ENCODE measurements at places on chromosomes 6 and 20.

GRCh38 chr6:36779227-36779626 is 60.0 kb downstream of the CPNE5 start:
- DNase-seq, result no peak

DNA sequence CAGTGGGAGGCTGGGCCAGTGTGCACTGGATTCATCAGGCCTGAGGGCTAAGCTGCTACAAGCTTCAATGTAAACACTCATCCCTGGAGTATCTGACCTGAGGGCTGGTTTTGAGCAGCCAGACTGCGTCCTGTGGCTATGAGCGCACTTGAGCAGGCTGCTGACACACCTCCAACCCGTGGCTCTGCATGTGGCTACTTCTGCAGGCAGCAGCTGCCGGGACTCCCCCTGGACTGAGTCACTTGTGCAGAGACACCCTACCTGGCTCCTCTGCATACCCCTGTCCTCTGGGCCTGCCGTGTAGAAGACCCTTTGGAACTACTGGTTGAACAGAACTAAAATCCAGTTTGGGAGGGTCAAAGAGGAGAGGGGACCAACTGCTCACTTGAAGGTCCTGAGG is 172.0 kb downstream of the SCP2D1 start:
- DNase-seq, result peak; percentile 11

DNA sequence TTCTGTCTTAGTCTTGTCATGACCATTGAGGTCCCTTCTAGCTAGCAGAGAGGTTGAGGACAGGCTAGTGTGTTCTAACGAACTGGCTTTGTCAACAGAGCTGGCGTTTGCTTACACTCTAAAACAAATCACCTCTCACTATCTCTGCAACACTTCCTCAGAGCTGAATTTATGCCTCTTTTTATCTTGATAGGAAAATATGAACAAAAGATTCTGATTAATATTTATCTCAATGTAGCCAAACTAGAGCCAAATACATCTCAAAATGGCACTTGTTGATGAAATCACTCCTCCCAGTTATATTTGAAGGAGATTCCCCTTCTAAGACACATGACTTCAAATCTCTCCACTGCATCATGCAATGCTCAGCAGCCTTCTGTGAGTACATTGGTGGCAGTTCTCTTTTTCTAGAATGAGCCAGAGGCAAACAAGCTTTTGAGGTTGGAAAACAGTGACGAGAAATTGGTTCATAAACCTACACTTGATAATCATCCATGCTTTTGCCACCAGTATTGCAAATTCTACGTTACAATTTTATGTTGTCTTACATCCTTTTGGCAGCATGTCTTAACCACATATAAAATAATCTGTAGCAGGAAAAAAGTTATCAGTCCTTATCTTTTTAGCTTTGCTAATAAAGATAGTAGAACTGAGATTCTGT is 615.7 kb upstream of the CITED2 start:
- no peak for DNase-seq

DNA sequence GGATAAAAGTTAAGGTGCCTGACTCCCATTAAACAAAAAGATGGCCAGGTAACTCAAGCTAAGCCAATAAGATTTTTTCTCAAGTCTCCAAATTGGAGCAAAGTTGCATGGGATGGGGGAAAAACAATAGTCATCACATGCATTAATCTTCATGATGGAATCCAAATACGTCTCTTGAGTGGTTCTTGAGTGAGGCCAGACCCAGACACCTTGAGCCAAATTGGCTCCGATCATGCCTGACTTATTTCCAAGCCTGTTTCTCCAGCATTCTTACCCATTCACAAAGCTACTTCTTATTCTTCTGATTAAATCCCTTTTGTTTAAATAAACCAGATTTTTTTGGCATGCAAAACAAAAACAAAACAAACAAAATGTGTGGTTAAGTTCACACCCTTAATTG is 420.3 kb upstream of the NRSN1 start:
- no peak for DNase-seq

- DNase-seq, result no peak
Observed at GRCh38 chr6:167944130-167944529, 53.3 kb upstream of the KIF25 start.

GRCh38 chr6:110476046-110476849 is at the start of gene SLC22A16:
TSS of gene SLC22A16 (minus strand) at chr6:110476613. CDS start at chr6:110476574, 39 bp downstream.
- DNase-seq, result no peak

GRCh38 chr6:170449835-170450753 is 103.0 kb downstream of the PSMB1 start:
- DNase-seq, result no peak

DNA sequence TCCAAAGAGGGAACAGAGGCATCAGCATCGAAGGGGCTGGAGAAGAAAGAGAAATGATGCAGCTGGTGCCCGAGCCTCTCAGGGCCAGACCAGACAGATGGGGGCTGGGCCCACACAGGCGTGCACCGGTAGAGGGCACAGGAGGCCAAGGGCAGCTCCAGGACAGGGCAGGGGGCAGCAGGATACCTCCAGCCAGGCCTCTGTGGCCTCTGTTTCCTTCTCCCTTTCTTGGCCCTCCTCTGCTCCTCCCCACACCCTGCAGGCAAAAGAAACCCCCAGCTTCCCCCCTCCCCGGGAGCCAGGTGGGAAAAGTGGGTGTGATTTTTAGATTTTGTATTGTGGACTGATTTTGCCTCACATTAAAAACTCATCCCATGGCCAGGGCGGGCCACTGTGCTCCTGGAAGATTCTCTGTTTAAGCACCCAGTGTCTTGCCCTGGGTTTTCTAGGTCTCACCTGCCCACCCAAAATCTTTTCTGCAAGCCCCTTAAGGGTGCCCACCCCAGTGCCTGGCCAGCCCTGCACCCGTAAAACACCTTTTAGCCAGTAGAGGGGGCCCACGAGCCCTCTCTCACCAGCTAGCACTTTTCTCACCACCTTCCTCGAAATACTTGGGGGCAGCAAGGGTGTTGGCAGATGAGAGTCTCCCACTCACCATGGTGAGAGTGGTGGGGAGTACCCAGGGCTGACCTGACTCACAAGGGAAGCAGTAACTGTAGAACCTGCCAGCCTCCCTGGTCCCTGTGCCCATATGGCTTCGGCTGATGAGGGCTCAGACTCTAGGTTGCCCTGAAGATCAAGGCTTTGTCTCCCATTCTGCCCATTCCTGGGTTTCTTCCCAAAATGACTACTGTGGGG is 35.7 kb upstream of the ID1 start:
- peak; percentile 73 for DNase-seq

- no peak for DNase-seq
Observed at GRCh38 chr6:30149858-30150550, 11.0 kb downstream of the TRIM10 start.

DNA sequence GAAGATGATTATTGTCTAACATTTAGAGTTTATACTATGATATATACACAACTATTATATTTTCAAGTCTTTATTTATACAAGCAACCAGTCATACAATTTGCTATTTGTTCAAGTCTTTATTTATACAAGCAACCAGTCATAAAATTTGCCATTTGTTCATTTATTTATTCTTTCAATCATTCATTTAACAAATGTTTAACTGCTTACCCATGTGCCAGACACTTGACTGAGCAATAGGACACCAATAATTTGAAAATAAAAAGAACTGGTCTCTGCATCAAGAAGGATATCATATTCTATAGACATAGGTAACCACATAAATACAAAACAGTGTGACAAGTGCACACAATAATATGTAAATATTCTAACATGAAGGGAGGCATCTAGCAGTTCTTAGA is 20.3 kb downstream of the GRIK2 start:
- DNase-seq, result no peak

DNA sequence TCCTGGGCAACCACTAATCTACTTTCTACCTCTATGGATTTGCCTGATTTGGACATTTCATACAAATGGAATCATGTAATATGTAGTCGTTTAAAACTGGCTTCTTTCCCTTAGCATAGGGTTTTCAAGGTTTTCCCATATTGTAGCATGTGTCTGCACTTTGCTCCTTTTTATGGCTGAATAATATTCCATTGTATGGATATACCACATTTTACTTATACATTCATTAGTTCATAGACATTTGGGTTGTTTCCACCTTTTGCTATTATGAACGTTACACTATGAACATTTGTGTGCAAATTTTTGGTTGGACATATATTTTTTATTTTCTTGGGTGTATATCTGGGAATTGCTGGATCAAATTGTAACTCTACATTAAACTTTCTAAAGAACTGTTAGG is 600.4 kb upstream of the NOX3 start:
- no peak for DNase-seq

- no peak for DNase-seq
Observed at GRCh38 chr20:42173440-42173839, 555.3 kb upstream of the CHD6 start.

- DNase-seq, result no peak
Observed at GRCh38 chr6:147170269-147170668, 33.9 kb upstream of the STXBP5 start.

GRCh38 chr6:113691260-113691656 is 165.9 kb upstream of the MARCKS start:
- DNase-seq, result no peak

DNA sequence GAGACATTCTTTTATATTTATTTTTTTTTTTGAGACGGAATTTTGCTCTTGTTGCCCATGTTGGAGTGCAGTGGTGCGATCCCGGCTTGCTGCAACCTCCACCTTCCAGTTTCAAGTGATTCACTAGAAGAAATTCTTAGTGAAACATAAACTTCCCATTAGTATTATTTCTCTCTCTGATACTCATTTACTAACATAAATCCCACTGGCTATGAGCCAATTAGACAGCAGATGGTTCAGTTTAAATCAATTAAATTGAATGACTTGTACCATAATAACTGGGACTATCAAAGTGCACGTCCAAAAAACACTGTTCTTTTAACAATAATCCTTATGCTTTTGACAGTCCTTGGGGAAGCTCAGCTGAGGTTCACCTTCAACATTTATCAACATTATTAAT is 111.2 kb upstream of the PTCHD4 start:
- no peak for DNase-seq

- DNase-seq, result peak; percentile 18
Observed at GRCh38 chr20:45470937-45471336, 1.4 kb downstream of the WFDC2 start.

DNA sequence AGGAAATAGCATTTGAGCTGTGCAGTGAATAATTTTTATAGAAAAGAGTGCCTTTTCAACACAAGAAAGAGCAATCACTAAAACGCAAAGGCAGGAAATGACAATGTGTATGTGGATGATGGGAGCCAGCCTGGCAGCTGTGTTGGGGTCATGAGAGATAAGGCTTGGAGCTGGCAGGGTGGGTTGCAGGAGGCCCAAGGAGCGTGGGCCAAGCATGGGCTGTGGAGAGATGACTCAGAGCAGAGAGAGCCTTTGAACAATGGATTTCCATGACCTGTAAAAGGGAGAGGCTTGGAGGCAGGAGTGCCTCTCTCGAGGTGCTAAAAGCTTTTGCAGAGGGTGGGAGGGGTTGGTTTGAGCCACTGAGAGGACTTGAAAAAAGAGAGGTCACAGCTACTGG is 6.6 kb upstream of the TBC1D7 start:
- no peak for DNase-seq

- DNase-seq, result no peak
Observed at GRCh38 chr6:130713144-130713543, 114.1 kb upstream of the SMLR1 start.

DNA sequence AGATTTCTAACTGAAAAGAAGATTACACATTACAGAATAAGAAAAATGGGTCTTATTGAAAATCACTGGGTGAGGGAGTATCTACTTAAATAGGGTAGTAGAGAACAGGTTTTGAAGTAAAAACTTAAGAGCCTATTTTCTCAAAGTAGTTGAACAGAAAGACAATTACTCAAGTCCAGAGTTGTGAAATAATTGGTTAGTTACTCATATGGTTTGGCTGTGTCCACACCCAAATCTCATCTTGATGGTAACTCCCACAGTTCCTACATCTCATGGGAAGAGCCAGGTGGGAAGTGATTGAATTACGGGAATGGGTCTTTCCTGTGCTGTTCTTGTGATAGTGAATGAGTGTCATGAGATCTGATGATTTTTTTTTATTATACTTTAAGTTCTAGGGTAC is 1035.3 kb upstream of the GJE1 start:
- no peak for DNase-seq

- no peak for DNase-seq
Observed at GRCh38 chr20:58001946-58002345, 226.5 kb downstream of the ANKRD60 start.

DNA sequence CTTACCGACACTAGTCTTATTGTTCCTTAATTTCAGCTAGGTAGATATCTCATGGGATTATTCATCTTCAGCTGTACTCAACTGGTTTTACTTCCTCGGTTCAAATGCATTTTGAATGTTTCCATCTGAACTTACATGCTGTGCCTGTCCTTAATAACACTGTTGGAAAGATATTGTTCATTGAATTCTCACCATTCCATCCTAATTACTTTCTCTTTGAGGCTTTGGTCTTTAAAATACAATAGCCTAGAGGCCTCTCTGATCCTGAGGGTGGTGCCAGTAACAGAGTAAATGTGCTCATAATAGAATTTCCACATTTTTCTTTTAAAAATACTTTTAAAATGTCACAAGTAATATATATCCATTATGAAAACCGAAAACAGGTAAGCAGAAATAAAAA is 54.0 kb downstream of the IL20RA start:
- DNase-seq, result no peak

DNA sequence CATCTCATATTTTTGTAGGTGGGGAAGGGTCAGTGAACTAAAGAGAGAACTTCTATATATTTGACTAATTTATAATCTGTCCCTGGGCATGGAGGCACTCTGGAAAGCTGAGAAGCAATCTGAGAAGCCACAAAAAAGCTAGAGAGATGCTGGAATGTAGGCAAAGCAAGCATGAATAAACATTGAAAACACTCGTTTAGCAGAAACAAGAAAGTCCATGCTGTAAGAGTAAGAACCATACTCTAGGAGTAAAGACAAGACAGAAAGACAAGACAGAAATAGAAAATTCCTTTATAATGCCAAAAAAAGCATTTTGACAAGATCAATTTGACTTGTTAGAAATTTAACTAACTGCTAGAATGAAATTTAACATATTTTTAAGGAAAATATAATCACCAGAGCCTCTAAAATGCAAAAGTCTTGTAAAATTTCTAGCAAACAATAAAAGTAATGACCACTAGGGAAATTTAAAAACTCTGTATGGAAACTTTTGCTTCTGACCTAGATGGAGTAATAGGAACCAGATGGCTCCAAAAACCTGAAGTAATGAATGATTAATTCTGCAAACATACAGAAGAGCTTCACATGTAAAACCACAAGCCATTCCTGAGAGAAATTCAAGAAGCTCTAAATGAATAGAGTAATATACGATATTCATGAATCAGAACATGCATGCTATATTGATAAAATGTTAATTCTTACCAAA is 625.7 kb upstream of the PTCHD4 start:
- no peak for DNase-seq

DNA sequence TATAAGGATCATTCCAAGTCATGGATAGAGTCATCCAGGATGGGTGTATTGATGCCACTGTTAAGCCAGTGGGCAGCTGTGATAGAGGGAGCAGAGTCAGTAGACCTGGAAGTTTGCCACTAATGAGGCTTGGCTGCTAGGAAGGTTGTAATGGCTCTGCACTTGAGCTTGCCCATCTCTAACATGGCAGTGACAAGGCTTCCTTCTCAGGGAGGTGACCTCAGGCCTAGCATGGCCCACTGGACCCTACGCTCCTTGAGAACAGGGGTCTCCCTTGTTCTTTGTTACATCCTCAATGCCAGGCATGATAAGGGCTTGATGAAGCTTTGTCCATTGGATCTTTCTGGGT is 155.1 kb downstream of the CD83 start:
- no peak for DNase-seq

- no peak for DNase-seq
Observed at GRCh38 chr6:109255946-109256640, 126.2 kb downstream of the CD164 start.

All from activated CD4-positive, alpha-beta T cell treated with anti-CD3 and anti-CD28 coated beads for 48 hours (primary cell).